ENCODE measurements at places on chromosomes 4 and X.

DNA sequence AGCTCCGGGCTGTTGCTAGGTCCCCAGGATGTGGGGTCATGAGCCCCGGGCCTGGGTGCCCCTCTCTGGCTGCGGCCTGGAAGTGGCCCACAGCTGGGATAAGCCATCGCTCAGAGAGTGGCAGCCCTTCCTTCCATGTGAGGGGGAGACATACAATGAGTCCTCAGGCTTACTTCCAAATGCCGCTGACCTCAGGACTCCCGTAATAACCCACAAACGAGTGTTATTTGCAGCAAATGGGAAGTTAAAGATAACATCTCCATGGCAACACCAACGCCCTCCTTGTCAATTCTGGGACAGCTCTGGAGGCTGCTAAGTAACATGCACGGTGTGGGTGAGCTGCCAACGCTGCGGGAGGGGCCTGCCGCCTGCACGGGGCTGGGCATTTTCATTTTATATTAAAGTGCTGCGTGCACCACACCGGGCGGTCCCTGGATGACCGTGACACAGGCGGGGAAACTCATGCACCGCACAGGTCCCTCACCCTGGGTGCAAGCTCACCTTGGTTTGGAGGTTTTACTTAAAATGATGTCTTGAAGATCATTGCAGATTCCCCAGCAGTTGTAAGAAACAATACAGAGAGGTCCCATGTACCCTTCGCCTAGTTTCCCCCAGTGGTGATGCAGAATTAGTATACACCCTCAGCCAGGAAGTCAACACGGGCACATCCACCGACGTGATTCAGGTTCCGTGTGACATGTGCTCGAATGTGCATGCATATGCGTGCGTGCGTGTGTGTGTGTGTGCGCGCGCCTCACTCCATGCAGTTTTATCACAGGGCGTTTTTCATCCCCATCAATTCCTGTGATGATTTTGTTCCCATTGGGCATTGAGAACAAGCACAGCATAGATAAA is 79.4 kb downstream of the ABLIM2 start:
- peak; percentile 44 for DNase-seq

- no peak for DNase-seq
These were observed 9.6 kb upstream of the DUSP9 start for GRCh38 chrX:153637121-153638040.

DNA sequence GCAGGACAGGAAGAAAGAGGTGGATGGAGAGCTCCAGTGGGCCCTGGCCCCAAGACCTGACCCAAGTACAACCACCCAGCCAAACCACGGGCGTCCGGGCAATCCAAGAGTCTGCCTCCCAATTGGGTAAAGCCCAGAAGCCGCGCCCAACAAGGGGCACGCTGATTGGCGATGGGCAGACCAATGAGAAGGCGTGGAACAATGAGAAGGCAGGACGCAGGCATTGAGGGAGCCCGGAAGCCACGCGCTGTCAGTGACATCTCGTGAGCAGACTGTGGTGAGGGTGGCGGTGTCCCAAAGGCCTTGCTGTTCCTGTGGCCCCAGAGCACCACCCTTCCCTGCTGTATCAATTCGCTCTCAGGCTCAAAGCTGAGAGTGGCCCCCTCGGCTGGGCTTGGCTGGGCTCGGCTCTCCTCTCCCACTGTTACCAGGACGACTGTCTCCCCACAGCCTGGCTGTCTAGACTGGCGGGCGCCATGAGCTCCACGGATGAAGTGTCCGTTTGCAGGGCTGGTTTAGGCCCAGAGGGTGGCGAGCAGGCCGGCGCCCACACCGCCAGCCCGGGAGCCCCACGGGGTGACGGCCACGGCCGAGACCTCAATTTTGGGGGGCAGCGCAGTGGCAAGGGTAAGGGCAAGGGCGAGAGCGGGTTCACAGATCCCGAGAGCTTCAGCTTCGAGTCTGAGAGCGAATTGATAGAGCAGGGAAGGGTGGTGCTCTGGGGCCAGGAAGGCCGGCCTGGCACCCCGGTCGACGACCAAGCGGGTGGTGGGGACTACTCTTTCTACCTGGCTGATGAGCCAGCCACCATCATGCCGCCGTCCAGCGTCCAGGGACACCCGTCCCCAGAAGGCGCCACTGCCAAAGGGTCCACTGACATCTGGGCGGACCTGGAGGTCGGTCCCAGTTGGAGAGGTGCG is at the start of gene LOC101059915:
Gene LOC101059915, plus strand, starts transcription at position 219 of the 920 bp plus-strand sequence.
- DNase-seq = no peak

- no peak for DNase-seq
These were observed 556.7 kb upstream of the BOD1L1 start for GRCh38 chr4:14184265-14184664.

DNA sequence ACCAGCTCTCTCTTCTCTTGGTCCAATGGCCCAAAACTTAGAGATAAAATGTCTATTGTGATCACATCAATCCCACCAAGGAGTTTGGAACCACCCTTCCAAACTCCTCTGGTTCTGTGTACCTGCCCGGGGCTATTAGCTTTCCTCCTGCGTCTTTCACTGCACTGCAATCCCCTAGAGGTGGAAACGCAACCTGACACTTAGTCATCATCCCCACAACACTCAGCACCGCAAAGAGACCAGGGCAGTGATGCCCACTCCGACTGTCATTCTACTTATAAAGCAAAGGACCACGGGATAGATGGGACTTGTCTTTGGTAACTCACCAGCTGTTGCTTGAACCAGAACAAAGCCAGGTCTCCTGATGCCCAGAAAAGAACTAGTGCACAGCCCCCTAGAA is 22.0 kb downstream of the AFAP1 start:
- DNase-seq = peak; percentile 69

DNA sequence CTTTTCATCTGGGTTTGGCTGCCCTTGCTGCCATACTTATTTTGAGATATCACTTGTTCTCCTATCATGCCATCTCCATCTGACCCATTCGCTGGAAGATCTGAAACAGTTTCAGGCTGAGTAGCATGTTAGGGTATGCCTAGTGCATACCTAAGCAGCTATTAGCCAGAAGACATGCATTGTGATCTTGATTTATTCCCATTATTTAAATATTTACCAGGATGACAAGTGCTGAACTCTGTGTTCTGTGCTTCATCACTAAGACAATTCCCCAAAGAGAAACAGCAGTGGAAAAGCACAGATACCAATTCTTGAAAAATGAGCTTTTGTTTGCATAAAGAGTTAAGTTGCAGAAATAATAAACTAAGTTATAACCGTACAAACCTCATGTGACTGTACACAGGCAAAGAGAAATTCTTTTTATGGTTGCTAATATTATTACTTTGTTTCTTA is 271.0 kb upstream of the ARSJ start:
- no peak for DNase-seq

DNA sequence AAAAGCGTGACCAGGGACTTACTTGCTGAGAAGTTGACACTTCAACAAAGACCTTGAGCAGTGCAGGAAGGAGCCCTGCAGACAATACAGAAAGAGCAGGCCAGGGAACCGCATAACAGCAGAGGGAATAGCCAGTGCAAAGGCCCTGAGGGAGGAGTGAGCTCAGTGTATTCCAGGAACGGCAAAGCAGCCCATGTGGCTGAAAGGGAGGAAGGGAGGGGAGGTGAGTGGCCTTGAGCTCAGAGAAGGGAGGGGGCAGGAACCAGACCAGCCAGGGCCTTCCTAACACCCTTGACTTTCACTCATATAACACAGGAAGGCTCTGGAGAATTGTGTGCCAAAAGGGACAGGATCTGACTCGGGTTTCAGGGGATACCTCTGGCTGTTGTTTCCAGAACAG is 112.2 kb downstream of the BCOR start:
- DNase-seq = peak; percentile 52

- DNase-seq = no peak
These were observed 431.8 kb downstream of the RAPGEF2 start for GRCh38 chr4:159534655-159535054.

GRCh38 chr4:107853444-107854355 is 29.0 kb downstream of the SGMS2 start:
- no peak for DNase-seq

GRCh38 chr4:32003548-32003947 is 1283.4 kb downstream of the PCDH7 start:
- DNase-seq = no peak

DNA sequence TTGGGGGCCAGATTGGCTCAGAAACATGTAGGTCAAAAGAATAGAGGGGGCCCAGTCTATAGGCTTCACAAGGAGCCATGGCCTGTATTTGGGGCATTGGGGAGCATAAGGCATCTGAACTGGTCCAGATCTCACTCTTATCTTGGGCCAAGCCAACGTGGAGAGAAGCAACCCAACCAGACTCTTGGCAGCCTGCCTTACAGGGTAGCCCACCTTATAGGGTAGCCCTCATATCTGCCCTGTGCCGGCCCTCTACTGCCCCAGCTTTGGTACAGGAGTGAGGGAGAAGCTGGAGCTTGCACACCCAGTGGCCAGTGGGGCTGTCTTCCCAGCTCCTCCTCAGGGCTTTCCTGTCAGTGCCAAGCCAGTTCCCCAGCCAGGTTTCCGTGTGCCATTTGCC is 142.2 kb downstream of the AMMECR1 start:
- no peak for DNase-seq

GRCh38 chr4:52750819-52751486 is at the start of gene ERVMER34-1:
Gene ERVMER34-1, minus strand, starts transcription at chr4:52751425. Its CDS starts 5,905 bp downstream, at chr4:52745520.
- DNase-seq = peak; percentile 62

DNA sequence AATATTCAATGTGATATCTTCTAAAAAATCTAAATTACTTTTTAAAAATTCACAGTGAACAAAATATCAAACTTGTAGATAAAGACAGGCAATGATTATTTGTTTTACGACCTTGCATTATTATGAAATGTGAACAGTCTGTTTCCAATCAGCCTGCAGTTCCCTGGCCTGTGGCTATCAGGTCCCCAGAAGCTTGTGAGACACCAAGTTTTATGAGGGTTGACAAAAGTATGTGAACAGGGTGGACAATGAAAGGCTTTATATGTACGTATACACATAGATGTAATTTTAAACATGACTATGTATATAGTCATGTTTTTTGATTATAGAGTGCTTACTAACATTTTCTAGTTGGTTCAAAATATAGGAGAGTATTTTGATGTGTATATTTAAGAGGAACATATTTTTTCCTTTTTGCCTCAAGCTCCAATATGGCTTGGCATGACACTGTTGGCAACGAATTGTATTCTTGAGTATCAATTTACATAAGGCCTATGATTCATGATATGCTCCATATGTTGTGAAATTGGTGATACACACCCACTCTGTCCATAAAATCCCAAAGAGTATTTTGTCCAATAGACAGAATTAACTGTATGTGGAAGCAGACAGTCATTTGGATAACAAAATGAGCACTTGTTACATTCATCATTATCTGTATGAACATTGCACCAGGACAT is 55.7 kb downstream of the BTC start:
- DNase-seq = no peak

GRCh38 chrX:29852767-29853166 is 362.6 kb upstream of the MAGEB2 start:
- DNase-seq = no peak

GRCh38 chr4:76200771-76201231 is 12.8 kb downstream of the SCARB2 start:
- peak; percentile 70 for DNase-seq

GRCh38 chr4:103008875-103009729 is 10.4 kb downstream of the SLC9B1 start:
- DNase-seq = no peak

DNA sequence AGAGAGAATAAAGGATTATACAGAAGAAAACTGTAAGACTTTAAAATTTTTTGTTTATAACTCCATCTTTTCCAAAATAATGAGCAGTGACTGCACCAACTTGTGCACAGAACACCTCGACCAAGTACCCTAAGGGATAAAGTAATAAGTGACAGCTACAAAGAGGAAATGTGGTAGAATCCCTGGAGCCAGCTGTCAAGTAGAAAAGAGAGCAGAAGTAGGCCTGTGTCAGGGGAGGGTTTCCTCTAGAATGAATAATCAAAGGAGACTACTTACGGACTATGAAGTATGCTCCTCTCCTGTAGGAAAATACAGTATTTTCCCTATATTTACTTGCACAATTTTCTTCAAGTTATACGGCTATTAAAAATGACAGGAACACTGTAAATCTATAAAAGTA is 1.2 kb downstream of the EIF1AX start:
- DNase-seq = no peak

- DNase-seq = no peak
These were observed 460 bp upstream of the GEMIN8 start for GRCh38 chrX:14030174-14030530.

DNA sequence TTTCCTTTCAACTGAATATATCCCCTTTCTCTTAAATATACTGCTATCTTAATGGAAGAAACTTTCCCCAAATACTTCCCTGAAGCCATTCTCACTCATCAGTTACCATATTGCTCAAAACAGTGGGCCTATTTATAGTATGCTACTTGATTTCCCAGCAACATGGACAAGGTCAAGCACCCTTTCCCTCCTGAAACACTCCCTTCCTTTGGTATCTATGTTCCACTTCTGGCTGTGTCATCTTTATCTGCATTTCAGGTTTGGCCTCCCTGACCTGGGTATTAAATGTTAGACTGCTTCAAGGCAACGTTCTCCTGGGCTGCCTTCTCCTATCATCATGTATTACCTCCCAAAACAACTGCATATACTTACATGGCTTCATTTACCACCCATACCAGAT is 101.3 kb downstream of the ZAR1 start:
- DNase-seq = no peak

DNA sequence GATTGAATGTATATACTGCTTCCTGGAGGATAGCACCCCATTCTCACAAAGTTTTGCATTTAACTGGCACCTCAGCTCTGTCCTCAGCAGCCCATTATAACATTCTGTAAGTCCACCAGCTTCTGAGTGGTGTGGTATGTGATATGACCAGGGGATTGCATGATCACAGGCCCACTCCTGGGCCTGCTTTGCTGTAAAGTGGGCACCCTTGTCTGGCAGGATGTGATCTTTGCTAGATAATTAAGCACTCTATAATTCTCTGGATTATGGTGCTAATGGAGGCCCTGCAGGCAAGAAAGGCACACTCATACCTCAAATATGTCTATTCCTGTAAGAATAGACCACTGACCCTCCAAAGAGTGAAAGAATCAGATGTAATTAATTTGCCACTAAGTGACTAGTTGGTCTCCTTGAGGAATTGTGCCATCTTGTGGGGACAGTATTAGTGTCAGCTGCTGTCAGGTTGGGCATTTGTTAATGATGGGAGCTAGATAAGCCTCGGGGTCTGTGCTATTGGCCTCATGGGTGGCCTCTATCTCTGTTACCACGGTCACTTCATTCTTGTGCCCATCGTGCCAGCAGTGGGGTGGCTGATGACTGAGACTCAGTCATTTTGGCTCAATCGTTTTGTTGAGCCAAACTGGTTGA is 2.2 kb upstream of the CFI start:
- DNase-seq = peak; percentile 38

DNA sequence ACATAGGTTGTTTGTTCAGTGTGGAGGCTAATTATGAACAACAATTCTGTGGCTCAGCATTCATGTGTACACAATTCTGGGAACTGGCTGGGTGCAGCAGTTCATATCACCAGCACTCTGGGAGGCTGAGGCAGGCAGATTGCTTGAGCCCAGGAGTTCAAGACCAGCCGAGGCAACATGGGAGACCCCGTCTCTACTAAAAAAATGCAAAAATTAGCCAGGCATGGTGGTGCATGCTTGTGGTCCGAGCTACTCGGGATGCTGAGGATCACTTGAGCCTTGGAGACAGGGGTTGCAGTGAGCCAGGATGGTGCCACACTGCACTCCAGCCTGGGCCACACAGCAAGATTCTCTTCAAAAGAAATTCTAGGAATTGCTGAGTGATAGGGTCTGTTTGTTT is 4.5 kb upstream of the PPP2R2C start:
- DNase-seq = no peak

- DNase-seq = peak; percentile 53
These were observed 120.3 kb upstream of the USP9X start for GRCh38 chrX:40964633-40965586.

- peak; percentile 95 for DNase-seq
These were observed 937.1 kb downstream of the CCSER1 start for GRCh38 chr4:91064157-91064853.

GRCh38 chr4:144376866-144377265 is 236.3 kb upstream of the GYPA start:
- no peak for DNase-seq

Measured in ELF-1 (cell line).